CD4-positive, alpha-beta T cell treated with Interleukin-6 at 100 ng/mL for 8 hours (primary cell): ENCODE measurements at places on chromosomes 2 and 18.

- no peak for DNase-seq
Measured at GRCh38 chr2:236664136-236664535, 94.5 kb downstream of the ACKR3 start.

DNA sequence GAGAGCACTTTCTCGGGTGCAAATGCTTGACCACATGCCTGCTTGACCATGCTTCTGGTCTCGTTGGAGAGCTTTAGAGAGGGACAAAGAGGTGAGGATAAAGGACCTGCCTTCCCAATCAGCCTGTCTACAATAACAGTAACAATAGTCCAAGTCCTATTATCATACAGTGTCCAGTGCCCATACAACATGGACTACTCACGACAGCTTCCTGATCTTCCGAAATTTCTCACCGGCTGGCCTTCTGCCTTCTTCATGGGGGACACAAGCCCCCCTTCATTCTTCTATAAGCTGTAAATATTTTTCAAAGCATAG is 329.0 kb downstream of the PAX3 start:
- DNase-seq, result no peak

GRCh38 chr2:29281086-29281915 is 166.1 kb downstream of the CLIP4 start:
- DNase-seq, result no peak

DNA sequence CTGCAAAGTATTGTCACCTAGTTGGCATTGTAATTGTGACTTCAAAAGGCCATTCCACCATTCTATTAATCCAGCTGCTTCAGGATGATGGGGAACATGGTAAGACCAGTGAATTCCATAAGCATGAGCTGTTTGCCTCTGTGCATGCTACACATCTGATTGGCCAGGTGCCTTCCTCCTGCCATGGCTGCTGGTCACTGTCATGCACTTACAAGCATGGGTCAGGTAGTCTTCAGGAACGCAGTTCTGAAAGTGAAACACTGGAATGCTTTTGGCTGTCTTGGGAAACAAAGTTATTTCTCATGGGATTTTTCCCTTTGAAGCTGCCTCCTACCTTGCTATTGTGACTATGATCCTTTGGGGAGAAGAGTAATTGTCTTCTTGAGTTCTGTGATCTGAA is 267.6 kb downstream of the GBX2 start:
- DNase-seq, result no peak

DNA sequence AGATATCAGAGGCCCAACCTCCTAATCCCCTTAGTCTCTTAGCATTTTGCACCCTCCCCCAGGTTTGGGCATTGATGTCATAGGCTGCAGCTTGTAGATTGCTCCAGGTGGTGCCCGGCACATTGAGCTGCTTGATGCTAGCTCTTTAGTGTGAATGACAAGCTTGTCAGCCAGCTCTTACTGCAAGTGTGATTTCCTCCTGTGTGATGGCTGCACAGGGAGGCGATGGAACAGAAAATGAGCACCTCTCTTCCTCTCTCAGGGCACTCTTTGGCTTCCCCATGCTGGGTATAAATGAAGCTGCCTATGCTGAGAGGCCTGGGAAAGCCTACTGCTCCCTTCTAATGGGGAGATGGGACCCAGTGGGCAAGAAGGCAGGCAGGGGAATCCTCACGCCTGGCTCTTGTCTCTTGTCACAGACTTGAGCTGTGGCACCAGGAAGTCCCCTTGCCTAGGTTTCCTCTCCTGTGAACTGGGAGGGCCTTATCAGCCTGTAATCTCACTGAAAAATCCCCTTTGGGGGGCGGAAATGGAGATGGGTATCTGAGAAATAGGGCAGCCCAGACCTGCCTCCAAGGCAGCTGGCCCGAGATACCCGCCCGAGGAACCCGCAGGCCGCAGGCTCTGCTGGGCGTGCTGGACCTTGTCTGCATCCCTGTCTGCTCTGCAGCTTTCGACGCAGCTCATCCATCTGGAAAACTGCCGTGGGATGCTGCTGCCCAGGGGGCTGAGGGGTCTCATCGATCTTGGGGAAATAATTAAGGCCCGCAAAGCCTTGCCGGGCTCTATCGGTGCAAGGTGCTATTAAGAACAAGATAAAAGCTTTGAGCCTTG is 163.5 kb upstream of the CXCR4 start:
- peak; percentile 57 for DNase-seq

DNA sequence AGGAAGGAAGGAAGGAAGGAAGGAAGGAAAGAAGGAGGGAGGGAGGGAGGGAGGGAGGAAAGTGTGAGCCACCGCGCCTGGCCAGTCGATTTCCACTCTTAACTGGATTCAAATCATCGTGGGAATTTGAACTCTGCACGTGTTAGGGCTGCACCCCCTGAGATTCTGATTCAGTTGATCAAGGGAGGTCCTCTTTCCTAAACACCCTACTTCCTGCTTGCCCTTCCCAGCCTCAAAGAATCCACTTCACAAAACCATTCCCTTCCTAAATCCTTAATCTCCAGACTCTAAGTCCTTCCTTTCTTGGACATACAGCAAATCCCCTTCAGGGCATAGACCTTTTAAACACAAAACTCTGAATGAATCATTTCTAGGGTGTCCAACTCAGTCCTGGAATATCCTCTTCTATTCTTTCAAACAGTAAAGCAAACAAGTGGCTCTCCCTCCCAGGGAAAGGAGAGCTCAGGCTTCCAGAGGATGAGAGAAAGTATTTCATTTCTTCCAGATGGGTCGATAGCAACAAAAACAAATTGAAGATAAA is 68.2 kb upstream of the MBOAT2 start:
- DNase-seq, result no peak

DNA sequence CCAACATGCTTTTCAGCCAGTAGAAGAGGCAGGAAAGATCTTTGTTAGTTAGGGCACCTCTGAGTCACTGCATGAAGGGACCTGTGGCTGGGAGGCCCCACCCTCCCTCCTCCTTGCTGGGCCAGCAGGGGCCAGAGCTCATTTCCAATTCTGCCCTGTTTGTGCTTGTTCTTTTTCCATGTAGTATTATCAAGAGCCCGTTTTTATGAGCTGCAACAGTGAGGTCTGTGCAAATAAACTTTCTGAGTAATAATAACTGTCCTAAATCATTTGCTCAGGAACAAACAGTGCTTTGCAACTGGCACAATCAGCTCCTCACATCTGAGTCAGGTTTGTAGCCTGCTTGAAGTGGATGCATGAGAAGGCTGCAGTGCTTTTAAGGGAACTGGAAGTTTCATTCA is 128.0 kb downstream of the ARL4C start:
- DNase-seq, result peak; percentile 61

GRCh38 chr18:3062798-3063680 is 50.1 kb upstream of the LPIN2 start:
- DNase-seq, result peak; percentile 79

GRCh38 chr2:46849721-46850556 is 65.7 kb downstream of the MCFD2 start:
- no peak for DNase-seq

DNA sequence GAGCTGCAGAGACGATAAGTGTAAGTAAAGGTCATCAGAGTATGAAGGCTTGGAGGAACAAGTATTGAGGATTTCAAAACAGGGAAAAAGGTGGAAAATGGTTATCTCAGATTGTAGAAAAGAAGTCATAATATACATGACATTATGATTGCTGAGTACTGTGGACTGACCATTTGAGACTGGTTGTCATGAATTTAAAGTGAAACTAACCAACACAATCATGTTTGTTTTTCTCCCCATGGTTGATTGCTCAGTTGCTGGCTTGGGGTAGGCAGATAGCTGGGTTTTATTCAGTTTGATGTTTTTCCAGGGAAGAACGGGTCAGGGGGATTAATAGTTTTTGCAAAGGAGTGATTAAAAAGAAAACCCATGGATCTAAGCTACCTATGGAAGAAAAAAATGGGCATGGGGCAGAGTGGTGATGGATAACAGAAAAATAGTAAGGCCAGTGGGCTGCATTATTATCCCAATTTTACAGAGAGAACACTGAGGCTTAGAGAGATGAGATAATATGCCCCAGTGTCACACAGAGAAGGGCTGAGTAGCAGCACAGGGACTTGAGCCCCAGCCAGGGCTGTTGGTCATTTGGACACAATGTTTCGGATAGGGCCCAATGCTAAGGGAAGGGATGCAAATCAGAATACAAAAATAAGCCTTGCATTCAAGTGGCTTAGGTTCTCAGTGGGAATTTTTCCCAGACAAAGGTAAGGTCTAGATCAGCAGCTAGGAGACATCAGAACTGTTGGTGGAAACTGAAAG is 885.7 kb downstream of the DCC start:
- no peak for DNase-seq

- no peak for DNase-seq
Measured at GRCh38 chr2:10188211-10188610, 65.7 kb downstream of the RRM2 start.

DNA sequence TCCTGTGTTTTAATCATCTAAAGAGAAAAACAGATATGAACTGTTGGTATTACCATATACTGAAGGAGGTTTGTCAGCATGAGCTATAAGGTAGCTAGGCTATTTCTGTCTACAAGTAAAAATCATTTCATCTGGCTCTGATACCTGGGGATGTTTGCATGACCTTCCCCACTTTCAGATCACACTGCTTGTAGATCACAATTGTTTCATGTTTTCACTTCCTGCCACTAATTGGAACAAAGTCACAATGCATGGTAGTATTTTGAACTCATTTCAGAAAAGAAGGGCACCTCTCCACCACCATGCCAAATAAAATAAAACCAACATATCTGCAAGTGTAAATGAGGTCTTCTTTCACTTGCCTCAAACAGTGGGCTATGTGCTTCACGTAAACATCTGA is 37.8 kb downstream of the NYAP2 start:
- no peak for DNase-seq

DNA sequence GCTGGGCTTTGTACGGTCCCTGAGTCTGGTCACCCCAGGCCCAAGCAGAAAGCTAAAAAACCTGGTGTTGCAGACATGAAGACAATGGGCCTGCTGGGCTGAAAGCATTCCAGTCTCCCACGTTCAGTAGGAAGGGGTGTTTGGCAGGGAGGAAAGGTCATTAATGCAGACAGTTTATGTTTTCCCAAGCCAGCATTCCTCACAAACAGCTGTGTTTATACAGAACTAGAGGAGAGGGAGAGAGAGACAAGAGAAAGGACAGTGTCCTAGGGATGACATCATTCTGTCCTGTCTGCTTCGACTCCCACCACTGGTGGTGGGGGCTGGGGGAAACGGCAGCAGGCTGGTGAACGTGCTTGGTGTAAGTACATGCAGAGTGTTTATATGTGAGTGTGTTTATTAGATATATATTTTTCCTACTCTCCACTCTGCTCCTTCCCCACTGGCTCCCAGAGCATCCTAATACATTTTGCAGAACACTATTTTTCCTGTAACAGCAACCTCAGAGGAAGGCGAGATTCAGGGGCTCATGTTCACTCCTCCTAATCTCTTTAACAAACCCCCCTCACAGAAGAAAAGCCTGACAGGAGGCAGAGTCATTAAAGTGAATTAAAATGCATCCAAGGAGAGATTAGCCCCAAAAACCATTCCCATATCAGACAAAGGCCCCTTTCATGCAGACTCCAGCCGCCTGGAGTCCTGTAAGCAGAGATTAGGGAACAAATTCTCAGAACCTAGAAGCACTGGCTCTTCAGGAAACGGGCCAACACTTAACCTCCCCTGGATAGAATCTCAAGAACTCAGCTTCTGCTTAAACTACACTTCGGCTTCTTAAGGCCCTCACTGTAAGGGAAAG is 380.4 kb downstream of the TNS1 start:
- DNase-seq, result no peak

- no peak for DNase-seq
Measured at GRCh38 chr2:239768907-239769553, 256.1 kb downstream of the NDUFA10 start.

DNA sequence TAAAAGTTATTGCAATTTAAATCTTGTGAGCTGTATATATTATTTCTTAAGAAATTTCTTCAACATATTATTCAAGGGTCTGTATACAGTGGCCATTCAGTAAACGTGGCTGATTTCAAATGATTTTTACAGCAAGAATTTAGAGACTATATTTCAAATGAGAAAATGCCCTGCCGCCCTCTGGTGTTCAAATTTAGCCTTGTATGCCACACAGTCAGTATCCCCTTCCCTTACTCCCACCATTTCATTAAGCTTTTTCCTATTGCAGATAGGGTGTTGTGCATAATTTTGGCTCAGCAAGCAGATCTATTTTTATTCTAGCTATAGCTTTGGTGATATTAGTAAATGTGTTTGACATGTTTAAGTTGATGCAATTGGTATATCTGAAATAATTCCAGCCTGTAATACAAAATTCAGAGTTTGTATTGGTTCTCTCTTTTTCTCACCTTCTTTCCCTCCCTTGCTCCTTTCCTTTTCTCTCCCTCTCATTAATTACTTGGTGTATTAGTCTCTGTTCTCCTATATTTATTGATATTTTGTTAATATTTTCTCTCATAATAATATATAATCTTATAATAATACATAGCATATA is 22.8 kb upstream of the SCN7A start:
- DNase-seq, result no peak

DNA sequence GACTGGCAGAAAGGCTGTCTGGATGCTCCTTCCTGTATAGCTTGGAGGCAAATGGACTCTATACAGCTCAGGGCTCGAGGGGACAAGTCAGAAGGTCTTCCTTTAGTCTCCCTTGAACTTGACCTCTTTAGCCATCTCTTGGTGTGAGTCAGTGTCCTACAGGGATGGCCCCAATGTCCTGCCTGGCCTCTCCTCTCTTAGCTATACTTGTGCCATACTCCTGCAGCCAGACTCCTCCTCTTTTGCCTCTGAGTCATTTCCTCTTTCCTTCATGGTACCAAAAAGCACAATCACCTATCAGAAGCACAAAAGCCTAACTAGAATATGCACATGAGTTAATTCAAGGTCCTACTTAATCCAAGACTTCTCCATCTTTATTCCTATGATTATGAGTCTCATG is 112.7 kb downstream of the XRCC5 start:
- DNase-seq, result no peak

DNA sequence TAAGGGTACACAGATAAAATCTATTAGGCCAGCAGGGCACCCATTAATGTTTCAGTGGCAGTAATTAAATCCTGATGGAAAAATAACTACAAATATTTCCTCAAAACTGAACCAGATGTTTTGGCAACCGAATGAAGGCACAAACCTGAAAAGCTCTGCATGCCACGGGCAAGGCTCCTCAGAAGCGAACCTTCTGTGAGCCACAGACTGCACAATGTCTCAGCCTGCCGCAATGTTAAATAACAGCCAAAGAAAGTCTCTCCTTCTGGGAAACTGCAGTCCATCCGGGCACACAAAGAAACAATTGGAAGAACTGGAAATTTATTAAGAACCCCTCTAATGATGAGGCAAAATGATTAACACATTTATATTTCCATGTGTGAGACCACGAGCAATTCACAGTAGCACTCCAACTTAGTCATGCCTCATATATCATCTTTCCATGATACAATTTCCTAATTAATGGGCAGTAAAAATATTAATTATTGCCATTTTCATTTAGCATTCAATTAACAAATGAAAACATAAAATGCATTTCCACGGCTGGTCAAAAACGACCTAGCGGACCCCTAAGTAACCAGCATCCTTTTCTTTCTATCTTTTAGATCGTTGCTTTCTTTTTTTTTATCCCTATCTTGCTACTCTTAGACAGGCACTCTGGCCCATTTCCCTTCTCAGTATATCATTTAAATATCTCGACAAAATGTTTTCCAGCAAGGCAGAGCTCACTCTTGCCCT is 237.5 kb downstream of the EPHA4 start:
- no peak for DNase-seq

GRCh38 chr2:196018037-196018436 is 50.6 kb downstream of the DNAH7 start:
- no peak for DNase-seq

GRCh38 chr18:3832025-3832638 is 382.2 kb downstream of the TGIF1 start:
- DNase-seq, result no peak

GRCh38 chr18:49751427-49752094 is 61.8 kb downstream of the ACAA2 start:
- peak; percentile 51 for DNase-seq

GRCh38 chr18:79809482-79810192 is 11.9 kb downstream of the KCNG2 start:
- no peak for DNase-seq
